ENCODE measurements at places on chromosomes 5 and 9. TPM values are rescaled to one million over a fixed set of nuclear protein-coding genes. Genes with fewer than 3 reads are reported as not detected.

- DNase-seq = no peak
These were observed 268.9 kb upstream of the IRX2 start for GRCh38 chr5:3020426-3020825.

GRCh38 chr5:38830521-38831051 lies 15.2 kb upstream of the OSMR start:
- no peak for DNase-seq

DNA sequence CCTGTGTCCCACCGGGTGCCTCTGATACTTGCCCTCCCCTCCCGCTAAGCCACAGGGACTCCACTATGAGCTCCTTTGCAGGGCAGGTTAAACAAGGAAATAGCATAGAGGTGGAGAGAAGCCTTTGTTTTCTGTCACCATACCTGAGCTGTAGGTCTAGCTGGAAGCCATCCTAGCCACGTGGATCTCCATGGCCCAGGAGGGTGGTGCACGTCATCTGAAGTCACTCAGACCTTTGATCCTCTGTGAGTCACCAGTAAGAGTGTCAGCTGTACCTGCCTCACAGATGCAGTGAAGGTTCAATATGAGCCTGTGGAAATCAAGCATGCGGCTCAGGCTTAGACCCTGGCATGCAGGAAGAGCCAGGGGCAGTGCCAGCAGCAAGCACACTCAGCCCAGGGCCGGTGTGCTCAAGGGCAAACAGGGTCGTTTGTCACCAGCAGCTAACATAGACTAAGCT lies 55.1 kb downstream of the ASS1 start:
- DNase-seq = no peak

- DNase-seq = no peak
These were observed 114.5 kb downstream of the LRRC70 start for GRCh38 chr5:62692946-62693713.

GRCh38 chr5:60259730-60260129 lies 366.2 kb upstream of the PDE4D start:
- DNase-seq = no peak

- DNase-seq = no peak
These were observed 2.4 kb downstream of the PDE6A start for GRCh38 chr5:149942199-149942598.

DNA sequence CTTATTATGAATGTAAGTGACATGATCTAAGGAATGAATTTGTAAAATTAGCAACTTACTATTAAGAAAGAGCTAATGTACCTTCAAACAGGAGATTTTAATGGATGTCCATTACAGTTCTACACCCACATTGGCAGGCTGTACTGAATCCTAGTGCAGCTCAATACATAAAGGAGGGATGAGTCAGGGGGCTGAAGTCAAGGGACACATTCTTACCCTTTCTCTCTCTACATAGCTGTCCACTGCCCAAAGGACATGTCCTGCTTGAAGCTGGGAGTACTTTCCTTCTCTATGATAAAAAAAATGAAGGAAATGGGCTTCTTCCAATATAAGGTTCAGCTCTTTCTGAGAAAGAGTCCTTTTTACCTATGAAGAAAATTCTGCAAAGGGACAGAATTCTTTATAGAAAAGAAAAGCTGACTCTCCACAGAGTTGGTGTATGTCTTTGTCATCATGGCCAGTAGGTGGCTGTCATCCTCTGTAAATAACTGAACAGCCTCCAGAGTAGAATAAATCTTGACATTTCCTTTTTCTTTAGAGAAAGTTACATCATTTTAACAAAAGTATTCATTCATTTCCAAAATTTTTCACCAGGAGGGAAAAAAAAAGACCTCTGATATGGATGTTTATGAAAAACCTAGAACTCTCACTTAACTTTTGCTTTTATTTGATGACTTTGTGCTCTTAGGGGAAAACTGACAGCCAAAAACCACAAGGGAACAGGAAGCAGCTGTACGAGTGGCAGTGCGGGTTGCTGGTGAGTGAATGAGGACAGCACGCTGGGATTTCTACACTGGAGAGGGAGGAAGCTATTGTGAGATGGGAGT lies 13.1 kb upstream of the IFNA14 start:
- peak; percentile 14 for DNase-seq

GRCh38 chr5:144254552-144254951 lies 83.9 kb downstream of the KCTD16 start:
- no peak for DNase-seq

DNA sequence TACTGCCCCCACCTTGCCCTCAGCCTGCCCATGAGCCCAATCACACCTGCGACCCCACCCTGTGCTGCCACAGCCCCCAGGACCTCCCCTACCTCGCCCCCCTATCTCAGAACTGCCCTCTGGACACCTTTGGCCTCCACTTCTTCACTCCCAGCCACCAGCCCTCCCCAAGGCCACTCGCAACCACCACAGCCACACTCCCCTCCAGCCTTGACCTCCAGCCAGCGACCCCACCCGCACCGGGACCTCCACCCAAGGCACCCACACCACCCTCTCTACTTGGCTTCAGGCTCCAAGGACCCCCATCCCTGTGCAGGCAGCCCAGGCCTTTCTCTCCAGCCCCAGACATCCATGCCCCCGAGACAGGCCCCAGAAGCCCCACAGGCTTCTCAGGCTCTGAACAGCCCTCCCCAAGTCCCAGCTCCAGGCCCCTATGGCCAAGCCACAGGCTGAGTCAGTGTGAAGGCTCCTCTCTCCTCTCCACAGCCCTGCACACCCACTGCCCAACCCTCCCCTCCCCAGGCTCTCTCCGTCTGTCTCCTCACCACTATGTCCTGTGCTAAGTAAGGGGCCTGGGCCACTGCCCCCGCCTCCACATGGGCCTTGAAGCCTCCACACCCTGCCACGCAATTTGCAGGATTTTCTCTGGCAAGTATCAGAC lies 2.0 kb downstream of the AK1 start:
- DNase-seq = no peak

Gene SAPCD2
- total RNA-seq = 6.1 TPM

Gene MARCOL
- not detected for total RNA-seq

Gene C5orf52
- not detected for total RNA-seq

Gene BTNL8
- not detected for total RNA-seq

Gene TUBB4B
- 400 TPM for total RNA-seq
